ENCODE measurements at places on chromosomes 6 and 20.

DNA sequence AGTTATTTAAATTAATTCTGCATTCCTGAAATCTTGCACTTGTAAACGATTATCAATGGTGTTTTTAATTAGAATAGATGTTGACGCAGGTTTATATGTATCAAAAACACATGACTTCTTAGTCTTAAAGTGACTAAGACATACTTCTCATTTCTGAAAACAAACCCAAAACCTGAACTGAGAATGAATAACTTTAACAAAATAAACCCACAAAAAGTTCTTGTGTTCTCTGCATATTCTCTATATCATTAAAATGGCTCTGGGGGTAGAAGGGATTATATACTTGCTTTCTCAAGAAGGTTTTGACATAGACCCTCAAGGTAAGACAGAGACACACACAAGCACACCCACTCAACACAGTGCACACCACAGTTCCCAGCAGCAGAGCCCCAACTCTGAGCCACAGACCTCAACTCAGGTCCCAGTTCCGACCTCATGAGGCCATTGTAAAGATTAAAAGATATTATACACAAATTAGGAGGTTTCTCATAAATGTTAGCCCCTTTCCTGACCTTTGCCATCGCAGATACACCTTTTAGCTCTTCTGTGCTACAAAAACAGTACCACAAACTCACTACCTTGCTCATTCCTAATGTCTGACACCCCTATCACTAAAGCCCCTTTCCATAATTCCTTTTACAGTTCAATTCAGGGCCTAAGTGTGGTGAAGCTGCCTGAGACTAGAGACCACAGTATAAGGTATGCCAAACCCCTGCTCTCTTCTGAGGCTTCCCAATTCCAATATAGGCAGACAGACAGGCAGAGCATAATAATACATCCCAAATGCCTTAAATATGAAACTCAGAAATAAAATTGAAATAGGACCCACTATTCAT, 267.8 kb downstream of the PTPRK start:
- no peak for DNase-seq

DNA sequence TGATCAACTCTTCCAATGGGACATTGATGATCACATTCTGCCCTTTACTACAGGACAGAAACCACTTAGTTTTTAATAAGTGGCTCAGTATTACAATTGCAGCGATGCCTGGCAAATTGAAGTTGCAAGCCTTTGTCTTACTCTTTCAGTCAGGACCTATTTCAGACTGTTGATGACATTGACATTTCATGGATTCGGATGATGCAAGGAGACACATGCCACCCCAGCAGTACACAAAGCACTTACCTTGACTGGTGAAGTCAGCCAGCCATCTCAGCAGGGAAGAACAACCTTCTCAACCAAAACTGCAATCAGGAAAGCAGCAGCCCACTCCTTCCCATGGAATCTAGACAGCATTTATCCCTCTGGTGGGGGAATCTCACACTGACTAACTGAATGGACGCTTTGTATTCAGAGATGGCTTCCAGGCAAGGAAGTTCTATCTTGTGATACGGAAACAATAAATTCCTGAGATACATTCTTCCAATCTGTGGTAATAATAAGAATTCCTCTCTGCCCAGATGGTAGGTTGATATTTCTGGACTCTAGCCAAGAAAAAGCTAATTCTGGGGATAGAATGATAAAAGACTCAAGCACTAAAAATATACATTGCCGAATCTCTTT, 24.8 kb downstream of the NFYA start:
- no peak for DNase-seq

DNA sequence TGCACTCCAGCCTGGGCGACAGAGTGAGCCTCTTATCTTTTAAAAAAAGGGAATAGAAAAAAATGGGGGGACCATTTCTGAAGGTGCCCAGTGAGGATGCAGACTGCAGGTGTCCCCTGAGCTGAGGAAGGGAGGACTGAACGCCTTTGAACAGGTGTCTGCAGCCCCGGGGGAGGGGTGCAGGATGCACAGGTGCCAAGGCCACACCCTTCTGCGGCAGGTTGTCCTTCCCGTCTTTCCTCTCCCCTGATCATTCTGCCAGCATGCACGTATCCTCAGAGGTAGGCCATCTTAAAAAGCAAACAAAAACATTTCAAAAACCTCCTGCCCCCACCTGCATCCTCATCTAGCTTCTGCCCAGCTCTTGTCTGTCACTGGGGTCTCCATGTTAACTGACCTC, 101.3 kb downstream of the MTHFD1L start:
- no peak for DNase-seq

DNA sequence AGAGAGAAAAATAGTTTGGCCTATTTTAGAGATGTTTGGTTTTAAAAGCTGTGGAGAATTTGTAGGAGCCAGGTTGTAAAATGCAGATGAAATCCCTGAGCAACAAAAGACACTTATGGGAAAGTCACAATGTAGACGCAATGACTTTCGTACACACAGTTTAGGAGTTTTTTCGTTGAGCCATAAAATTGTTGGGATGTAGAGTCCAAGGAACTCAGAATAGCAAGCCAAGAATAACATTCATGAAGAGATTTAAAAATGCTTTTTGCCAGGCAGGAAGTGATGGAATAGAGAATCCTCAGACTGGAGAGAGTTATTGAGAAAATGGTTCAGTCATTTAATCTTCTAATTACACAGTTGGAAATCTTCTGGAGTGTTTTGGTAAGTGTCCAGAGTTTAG, 11.5 kb upstream of the PROKR2 start:
- DNase-seq, result no peak

GRCh38 chr6:166907871-166908806, 48.2 kb downstream of the RNASET2 start:
- no peak for DNase-seq

DNA sequence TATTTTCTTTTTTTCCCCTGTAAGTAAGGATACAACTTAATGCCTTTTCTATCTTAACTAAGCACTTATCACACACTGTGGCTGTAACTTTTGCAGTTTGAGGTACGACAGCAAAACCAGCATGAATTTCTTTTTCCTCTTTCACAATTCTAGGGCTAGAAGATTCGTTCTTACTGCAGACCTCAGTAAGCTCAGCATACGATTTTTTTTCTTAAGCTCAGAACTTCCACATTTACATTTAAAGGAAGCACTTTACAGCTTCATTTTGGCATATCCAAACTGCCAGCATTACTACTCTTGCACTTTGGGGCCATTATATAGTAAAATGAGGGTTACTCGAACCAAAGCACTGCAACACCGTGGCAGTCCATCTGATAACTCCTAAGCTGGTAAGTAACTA, 889 bp upstream of the CHMP4B start:
- DNase-seq, result no peak

- no peak for DNase-seq
These were observed 229.5 kb downstream of the UBE3D start for GRCh38 chr6:82836022-82836575.

GRCh38 chr6:2037237-2037926, 208.0 kb downstream of the GMDS start:
- no peak for DNase-seq

DNA sequence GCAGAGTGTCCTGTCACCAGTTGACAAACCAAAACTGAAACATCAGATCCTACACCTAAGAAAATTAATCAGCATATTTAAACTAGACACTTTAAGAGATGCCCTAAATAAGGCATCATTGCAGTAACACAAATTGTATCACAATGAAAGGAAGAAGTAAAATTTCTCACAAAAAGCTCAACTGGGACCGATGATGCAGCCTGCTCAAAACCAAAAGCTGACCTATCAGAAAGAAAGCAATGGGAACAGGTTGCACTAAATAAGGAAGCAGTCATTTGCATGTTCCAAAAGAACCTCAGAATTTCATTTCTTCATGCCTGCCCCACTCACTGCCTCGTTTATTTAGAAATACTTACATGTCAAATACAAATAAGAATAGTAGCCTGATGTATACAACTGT, 12.1 kb downstream of the HIVEP2 start:
- DNase-seq, result no peak

- no peak for DNase-seq
These were observed 34.6 kb upstream of the CALHM6 start for GRCh38 chr6:116426551-116426950.

All from NCI-H1436 treated with DMSO at 0.1 percent for 48 hours (cell line).